Vagina (tissue), 2 donors: ENCODE measurements at places on chromosomes 3 and 15. TPM values are rescaled to one million over a fixed set of nuclear protein-coding genes. Genes with fewer than 3 reads are reported as not detected.

- DNase-seq: no peak
These were observed 1.3 kb downstream of the SLC7A14 start for GRCh38 chr3:170584585-170585007.

GRCh38 chr3:159451482-159451881 lies 537.2 kb upstream of the IL12A start:
- no peak for DNase-seq

DNA sequence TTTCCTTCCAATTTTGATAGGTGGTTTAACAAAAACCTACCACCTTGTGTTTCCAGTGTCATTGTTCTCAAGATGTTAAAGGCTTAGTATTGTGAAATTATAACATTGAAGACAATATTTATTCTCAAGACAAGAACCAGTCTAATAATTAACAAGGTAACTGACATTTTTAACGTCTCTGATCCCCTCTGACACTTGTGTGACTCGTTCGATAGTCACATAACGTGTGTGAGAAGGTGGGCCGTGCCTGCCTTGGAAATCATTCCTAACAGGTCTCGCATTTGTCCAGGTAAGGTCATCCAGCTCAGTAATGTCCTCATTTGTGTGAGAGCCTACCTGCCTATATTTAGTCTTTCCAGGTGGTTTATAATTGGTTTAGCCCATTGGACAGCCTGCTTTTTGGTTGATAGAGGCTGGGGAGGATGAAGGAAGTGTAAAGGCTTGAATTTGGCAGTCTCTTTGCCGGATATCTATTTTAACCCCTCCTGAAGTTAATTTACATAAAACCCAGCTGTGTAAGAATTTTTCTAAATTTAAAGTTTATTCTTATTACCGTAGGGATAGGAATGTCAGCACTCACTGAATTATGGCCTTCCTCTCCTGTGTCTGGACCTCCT lies 94.4 kb downstream of the AKAP13 start:
- no peak for DNase-seq

DNA sequence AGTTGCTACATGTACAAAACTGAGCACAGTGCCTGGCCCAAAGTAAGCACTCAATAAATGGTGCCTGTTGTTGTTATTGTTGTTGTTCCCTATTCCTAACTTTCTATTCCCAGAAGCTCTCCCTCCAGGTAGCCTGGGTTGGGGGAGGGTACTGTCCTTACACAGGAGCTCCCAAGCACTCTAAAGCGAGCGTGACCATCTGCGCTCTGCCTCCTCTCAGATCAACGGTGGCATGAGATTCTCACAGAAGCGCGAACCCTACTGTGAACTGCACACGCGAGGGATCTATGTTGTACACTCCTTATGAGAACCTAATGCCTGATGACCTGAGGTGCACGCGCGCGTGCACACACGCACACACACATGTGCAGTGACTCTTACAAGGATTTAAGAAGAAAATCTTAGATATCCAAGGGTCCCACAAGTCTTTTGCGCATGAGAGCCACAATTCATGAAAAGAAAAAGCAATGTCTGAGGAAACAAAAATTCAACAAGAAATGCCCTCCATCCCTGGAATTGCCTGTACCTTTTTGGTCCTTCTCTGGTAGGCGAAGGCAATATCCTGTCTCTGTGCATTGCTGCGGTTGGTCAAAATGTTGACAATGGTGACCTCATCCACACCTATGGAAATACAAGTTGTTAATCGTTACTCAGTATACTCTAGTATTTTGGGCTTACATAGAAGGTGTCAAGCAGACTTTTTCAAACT lies 33.7 kb downstream of the ANXA2 start:
- no peak for DNase-seq

The WDR48 gene
- 43.7 TPM for total RNA-seq

DNA sequence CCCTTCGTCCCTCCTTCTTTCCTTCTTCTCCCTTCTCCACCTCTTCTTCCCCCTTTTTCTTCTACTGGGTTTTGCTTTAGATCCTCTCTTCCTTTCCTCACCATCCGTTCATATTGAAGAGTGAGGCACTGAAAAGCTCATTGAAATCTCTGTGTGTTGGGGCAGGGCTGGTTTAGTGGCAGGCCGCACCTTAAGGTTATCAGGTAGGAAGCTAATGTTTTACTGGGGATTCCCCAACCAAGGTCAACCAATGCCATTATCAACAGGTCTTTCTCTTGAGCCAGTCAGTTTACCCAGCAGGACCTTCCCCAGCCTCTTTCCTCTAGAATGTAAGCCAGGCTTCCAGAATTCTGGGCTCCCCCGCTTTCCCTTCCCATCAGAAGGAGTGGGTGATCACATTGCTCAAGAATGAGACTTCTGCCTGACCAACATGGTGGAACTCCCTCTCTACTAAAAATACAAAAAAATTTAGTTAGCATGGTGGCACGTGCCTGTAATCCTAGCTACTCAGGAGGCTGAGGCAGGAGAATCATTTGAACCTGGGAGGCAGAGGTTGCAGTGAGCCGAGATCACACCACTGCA lies 11.5 kb upstream of the VPS8 start:
- no peak for DNase-seq

DNA sequence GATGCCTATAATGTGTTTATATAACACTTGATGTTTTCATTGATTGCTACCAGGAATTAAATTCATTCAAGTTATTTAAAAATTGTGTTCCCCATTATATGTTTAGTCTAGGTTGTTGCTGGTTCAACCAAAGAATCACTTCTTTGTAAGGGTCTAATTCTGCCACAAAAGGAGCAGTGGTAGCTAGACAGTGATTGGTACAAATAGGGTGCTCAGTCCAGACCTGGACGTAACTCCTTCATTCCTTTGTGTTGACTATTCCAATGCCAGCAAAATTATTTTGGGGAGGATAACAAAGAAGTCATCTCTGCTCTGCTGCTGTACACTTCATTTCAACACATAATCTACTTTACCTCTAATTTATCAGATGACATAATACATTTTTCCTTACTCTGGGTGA lies 1.2 kb downstream of the CHMP2B start:
- no peak for DNase-seq

GRCh38 chr15:101308604-101309435 lies 13.8 kb upstream of the SNRPA1 start:
- DNase-seq: peak; percentile 74

GRCh38 chr15:77075528-77075927 lies 4.6 kb upstream of the TSPAN3 start:
- DNase-seq: no peak

DNA sequence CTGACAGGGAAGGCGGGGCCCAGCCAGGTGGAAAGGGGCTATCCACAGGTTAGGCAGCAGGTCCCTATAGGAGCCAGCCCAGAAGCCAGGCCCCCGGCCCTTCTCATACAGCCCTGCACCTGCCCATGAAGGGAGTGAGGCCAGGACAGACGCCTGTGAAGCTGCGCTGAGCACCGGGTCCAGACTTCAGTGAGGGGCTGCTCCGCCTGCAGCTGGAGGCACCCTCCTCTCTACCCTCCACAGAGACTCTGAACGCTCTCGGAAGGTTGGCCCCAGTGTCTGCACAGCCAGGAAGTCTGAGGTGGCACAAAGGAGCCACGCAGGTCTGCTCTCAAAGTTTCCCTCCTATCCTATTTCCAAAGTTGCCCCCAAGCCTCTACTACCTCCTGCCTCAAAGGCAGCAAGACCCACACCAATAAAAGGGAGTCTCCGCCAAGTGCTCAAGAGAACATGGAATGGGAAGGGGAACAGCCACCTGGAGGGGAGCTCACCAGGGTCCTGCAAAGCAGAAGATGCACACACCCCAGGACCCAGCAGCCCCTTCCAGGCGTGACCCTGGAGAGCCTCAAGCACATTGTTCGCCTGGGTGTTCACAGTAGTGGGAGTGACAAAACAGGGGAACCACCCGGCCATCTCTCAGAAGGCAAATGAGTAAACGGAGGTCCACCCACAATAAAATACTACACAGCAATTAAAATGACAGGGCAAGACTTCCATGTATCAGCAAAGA lies 19.5 kb downstream of the XXYLT1 start:
- DNase-seq: peak; percentile 93

- no peak for DNase-seq
These were observed 121.5 kb downstream of the POLR2M start for GRCh38 chr15:57827971-57828370.

- DNase-seq: no peak
These were observed 17.8 kb downstream of the SUMF1 start for GRCh38 chr3:4449043-4449805.

GRCh38 chr3:192253138-192253887 lies 474.0 kb downstream of the FGF12 start:
- no peak for DNase-seq

The GRK7 gene
- 0.98 TPM for total RNA-seq
